Amniotic stem cell (primary cell): ENCODE measurements at places on chromosomes 12 and 14.
A peak's percentile ranks its signal among the peaks of the same experiment; 100 is the strongest.

GRCh38 chr14:22847661-22848341 is 11.4 kb downstream of the MMP14 start:
- DNase-seq: no peak

DNA sequence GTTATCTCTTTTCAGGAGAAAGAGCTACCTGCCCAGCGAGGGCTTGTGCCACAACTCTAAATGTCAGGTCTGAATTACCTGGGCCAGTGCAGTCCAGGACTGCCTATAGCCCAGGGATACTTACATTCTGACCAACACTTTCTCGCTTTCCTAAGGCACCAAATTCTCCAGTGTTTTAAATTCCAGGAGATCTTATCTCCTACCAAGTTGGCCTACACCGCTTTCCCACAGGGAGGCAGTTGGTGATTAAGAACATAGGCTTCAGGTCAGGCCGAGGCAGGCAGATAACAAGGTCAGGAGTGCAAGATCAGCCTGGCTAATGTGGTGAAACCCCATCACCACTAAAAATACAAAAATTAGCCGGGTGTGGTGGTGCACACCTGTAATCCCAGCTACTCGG is 41.1 kb downstream of the RPS29 start:
- no peak for DNase-seq

DNA sequence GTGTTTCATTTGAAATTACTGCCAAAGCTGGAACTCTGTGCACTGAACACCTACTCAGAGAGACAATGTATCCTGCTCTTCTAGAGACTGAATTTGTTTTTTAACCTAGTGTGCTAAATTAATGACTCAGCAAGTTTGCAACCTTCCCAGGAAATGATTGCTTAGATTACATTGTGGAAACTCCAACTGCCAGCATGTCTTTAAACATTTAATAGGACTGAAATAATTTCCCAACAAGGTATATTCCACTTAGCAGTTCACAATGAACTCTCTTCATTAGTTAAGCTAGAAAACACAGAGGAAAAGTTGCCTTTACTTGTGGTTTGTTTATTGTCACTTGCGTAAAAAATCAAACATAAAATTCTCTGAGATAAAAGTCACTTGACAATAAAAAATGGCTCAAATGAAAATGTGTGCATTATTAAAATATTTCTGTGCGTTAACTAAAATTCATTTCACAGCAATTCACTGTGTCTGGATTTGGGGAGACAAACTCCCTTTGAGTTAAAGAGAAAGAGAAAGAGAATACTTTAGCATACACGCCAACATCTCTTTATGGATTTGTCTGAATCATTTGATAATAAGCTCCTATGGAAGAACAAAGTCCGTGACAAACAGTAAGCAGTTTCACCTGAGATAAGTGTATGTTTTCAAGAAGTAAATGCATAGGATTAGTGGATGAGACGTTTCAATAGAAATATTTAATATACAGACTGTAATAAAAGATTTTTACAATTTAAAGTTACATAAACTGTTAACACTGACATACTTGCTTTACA is 284.0 kb downstream of the PRKD1 start:
- DNase-seq: no peak

DNA sequence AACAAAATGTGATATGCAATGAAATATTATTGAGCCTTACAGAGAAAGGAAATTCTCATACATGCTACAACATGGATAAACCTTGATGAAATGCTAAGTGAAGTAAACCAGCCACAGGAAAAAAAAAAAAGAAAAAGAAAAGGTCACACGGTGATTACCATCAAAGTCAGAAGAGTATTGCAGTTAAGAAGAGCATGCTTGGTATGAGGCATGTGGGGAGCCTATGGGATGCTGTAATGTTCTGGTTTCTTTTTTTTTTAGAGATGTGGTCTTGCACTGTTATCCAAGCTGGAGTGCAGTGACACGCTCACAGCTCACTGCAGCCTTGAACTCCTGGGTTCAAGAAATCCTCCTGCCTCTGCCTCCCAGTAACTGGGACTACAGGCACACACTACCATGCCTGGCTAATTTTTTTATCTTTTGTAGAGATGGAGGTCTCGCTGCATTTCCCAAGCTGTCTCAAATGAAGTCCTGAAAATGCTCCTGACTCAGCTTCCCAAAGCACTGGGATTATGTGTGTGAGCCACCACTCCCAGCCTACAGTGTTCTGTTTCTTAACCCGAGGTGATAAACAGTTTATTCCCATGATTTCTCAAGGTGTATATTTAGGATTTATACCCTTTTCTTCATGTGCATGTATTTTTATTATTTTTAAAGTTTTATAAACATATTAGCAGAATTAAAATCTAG is 96.2 kb downstream of the SEC23A start:
- no peak for DNase-seq

DNA sequence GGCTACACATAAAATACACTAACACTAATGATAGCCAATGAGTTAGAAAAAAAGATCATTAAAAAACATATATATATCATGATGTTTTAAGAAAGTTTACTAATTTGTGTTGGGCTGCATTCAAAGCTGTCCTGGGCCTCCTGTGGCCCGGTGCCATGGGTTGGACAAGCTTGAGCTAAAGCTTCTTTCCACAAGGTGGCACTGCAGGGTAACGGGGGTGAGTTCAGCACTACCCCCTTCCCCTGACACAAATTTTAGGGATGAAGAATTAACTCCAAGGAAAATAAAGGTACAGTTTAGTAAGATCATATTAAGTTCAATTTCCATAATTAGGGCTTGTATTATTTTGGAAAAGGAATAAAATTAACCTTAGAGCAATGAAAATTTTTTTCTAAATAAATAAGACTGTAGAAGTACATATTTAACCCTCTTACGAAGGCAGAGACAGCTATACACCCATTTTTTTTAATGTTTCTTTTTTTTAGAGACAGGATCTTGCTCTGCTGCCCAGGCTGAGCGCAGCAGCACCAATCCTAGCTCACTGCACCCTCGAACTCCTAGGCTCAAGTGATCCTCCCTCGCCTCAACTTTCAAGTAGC is 38.9 kb downstream of the PPP1R13B start:
- peak; percentile 36 for DNase-seq

GRCh38 chr12:22409377-22410164 is 75.1 kb upstream of the ST8SIA1 start:
- DNase-seq: no peak

GRCh38 chr12:53450936-53451335 is 966 bp upstream of the PCBP2 start:
- DNase-seq: no peak

GRCh38 chr12:52344111-52344510 is 22.9 kb upstream of the KRT83 start:
- no peak for DNase-seq

GRCh38 chr12:82434392-82434911 is 76.1 kb downstream of the METTL25 start:
- DNase-seq: no peak

DNA sequence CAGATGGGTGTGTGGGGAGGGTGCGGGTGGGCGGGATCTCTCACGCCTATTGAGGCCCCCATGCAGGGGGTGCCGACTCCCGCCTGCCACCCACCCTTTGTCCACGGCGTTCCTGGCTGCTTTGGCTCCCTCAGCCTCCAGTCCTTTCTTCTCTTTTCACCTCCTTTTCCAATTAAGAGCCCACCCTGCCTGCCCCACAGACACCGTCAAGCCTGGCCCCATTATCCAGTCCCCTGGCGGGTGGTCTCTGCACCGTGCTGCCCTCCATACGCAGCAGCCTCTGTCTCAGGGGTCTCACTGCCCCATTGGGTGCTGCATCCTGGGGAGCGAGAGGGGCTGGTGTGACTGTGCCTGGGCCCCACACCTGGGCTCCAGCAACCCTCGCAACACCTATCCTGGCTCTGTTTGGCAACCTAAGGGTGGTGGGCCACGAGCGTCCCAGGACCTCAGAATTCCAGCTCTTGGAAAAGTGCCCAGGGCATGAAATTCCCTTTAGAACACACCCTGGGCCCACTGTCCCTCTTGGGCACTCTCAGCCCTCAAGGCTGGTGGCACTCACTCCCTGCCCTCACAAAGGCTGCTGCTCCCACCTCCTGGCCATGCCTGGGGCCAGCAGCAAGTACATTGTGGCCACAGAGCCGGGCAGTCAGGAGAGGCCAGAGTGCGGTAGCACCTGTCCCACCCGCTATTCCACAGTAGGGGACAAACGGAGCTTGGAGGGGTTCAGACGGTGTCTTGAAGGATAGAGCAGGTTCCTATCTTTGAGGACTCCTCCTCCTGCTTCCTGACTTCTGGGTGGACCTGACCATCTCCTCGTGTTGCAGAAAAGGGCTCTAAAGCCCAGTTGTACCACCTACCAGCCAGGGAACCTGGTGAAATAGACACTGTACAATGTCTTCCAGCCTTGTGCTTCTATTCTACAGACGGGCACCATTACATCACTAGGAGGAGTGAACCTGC is 114.1 kb downstream of the KIF26A start:
- DNase-seq: no peak

GRCh38 chr14:51979088-51979709 is 10.1 kb upstream of the RTRAF start:
- peak; percentile 35 for DNase-seq

DNA sequence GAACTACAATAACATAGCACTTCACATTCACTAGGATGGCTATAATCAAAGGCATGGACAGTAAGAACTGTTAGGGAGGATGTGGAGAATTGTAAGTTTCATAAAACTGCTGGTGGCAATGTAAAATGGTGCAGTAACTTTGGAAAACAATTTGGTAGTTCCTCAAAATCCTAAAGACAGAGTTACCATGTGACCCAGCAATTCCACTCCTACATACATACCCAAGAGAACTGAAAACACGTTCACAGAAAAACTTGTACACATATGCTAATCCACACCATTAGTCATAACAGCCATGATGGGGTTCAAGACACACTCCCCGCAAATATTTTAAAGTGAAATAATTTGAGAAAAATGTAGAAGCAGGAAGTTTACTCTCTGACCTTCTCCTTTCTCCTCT is 31.7 kb downstream of the GALC start:
- no peak for DNase-seq

DNA sequence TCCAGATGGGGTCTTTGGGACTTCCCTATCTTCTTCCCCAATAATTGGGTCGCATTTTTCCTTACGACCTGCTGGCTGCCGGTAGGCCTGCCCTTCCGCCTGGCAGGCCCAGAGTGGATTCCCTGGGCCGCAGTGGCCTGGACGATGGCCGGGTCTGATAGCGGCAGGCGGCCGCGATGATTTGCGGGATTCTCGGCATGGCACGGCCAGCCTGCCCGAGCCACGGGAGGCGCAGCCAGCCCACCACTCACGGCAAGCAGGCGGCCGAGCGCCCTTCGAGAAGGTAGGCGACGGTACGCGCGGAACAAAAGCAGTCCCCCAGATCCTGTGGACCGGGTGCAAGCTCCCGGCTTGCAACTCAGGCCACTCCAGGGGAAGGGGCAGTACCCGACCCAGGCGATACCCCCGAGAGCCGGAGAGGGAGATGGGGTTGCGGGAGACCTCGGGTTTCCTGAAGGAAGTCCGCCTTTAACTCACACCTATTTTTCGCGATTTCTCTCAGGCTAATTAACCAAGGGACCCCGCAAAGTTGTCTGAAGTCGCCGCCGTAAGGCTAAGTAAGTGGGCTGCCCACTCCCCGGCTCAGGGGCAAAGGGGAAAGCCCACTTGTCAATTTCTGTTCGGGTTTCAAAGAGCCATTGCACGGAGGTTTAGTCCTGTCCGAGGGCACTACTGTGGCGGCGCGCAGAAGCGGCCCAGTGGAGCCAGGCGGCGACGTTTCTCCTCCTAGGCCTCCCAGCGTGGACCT is 1.4 kb upstream of the GSC start:
- no peak for DNase-seq

DNA sequence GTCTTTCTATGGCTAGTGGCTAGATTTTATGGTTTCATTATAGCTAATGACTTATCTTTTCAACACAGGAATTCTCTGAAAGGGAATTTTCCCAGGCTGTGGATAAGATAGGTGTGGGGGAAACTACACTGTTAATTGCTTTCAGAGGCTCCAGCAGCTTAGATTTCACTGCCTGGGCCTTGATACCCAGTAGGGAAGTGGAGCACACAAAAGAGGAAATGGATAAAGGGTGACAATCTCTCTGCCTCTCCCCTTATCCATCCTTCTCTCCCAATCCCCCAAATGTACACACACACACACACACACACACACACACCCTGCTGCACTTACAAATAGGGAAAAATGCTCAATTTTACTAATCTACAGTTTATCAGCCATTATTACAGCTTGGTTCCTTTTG is 19.1 kb downstream of the SIX4 start:
- no peak for DNase-seq

GRCh38 chr14:53651096-53651740 is 305.4 kb downstream of the BMP4 start:
- no peak for DNase-seq
